ENCODE measurements at places on chromosomes 3 and 15.

- no peak for DNase-seq
Observed at GRCh38 chr3:643376-643775, 446.8 kb downstream of the CHL1 start.

DNA sequence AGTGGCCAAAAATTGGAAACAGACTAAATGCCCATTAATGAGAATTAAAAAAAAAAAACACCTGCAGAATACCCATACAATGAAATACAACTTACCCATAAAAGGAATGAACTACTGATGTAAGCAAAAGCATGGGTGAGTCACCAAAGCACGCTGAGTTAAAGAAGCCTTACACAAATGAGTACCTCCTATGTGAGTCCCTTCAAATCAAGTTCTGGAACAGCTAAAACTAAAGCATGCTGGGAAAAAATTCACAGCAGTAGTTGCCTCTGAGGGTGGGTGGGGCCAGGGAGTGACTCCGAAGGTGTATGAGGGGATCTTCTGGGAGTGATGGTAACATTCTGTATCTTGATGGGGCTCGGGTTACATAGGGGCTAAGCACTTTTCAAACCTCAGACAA, 11.4 kb downstream of the MYO5C start:
- DNase-seq: no peak

DNA sequence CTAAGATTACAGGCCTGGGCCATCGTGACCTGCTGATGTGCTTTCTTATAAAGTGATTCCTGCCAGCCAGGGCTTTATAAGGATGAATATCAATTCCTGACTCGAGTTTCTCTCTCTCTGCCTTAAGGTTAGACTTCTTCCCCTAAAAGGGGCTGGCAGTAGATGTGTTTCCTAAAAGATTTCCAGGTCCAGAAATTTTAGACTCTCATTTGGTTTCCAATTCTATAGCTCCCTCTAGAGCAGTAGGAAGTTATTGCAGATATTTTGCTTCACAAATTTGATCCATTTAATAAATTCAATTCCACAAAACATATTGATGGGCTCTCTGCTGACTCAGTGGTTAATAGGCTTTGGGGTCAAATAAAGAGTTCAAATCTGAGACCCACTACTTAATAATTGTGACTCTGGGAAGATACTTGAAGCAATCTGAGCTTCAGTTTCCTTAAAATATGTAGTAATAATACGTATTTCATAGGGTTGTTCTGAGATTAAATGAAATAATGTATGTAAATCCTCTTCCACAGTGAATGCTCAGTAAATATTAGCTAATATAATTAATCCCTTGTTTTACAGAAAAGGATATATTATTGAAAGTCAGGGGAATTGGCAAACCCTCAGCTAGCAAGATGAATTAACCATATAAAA, 2.1 kb downstream of the TRIM69 start:
- DNase-seq: peak; percentile 70

- DNase-seq: no peak
Observed at GRCh38 chr3:171744158-171744741, 66.0 kb downstream of the PLD1 start.

GRCh38 chr3:192077795-192078497, 617.0 kb downstream of the PYDC2 start:
- no peak for DNase-seq

DNA sequence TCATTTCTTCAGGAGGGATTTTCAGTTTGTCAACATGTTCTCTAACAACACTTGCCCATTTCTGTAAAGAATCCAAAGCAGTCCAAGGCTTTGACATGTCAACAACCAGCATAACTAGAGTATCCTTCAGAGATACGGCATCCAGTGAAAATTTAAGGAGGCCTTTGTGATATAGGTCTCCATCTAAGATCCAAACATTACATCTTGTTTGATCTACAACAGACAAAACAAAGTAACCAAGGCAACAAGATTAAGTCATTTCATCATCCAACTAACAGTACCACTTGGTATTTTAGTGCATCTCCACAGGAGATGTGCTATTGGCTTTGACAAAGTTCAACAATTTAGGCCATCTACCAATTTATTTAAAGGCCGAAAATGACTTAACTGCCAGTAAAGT, 25.8 kb downstream of the DYNC1LI1 start:
- no peak for DNase-seq

GRCh38 chr3:139937674-139938279, 2.8 kb downstream of the CLSTN2 start:
- peak; percentile 64 for DNase-seq

GRCh38 chr3:108124337-108125152, 33.7 kb upstream of the CD47 start:
- no peak for DNase-seq

- no peak for DNase-seq
Observed at GRCh38 chr3:157087373-157087772, 72.6 kb downstream of the CCNL1 start.

- DNase-seq: peak; percentile 45
Observed at GRCh38 chr3:43770426-43771103, 79.8 kb downstream of the ABHD5 start.

- DNase-seq: no peak
Observed at GRCh38 chr3:162597226-162597625, 1100.6 kb downstream of the OTOL1 start.

DNA sequence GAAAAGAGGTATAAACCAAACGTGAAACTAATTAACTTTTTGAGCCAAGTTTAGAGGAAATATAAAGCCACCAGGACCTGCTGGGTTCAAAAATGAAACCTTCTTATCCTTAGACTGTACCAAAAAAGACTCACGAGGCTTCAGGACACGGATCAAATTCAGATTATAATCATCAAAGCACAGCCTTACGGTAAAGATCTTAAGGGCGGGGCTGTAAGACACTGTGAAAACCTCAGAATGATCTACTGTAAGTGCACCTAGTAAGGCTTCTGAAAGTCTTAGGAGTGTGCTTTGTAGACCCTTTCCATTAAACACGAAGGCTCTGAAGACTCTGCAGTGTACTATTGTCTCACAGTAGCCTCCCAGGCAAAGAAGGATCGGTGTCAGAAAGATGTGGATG, 26.8 kb downstream of the TARS3 start:
- DNase-seq: no peak

DNA sequence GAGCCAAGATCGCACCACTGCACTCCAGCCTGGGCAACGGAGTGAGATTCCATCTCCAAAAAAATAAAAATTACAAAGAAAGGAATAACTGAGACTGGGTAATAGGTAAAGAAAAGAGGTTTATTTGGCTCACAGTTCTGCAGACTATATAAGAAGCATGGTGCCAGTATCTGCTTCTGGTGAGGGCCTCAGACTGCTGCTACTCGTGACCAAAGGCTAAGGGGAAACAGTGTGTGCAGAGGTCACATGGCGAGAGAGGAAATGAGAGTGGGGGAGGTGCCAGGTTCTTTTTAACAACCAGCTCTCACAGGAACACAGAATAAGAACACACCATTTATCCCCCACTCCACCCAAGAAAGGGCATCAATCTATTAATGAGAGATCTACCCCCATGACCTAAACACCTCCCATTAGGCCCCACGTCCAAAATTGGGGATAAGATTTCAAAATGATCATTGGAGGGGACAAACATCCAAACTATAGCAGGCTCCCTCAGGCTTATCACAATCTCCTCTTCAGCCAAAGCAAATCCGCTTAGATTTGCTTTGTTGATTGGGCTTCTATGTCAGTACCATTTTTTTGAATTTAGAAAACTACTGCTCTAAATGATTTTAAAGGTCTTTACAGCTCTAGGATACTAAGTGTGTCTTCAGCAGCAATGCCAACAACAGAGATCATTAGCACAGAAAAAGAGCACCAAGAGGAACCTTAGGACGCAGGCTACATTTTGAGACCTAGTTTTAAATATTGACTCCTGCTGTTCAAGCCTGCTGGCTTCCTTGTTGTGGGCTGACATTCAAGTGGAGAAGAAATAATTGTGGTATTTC, 84.2 kb upstream of the TBL1XR1 start:
- DNase-seq: no peak

DNA sequence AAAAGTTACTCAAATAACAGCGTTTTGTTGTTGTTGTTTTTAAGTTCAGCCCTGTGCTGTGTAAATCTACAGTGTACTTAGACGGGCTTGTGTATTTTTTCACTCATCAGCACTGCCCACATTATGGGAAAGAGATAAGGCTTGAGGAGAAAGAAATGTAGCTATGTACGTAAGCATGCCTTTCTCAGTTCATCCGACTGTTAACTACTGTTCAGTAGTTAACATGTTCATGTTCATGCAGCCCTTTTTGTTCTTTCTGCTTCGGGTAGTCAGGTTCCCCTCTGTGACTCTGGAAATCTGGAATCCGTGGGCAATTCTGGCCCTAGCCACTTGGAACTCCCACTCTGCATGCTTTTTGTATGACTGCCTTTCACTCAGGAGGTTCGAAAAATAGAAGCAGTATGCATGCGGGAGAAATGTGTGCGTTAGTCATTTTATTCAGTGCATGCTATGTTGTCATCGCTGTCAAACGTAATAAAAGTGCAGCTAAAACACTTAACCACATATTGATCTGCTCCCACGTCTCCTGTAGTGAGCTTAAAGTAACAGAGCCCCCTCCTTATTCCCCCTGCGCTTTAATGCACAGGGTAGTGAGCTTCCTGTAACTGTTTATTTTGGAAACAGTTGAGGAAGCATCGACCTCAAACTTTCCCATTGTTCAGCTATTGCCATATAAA, 283.1 kb upstream of the NR2F2 start:
- peak; percentile 66 for DNase-seq

- DNase-seq: no peak
Observed at GRCh38 chr3:158158969-158159368, 49.1 kb downstream of the RSRC1 start.

- no peak for DNase-seq
Observed at GRCh38 chr3:3305841-3306240, 126.3 kb upstream of the CRBN start.

- DNase-seq: no peak
Observed at GRCh38 chr3:143991713-143992112, 20.1 kb downstream of the DIPK2A start.

- peak; percentile 51 for DNase-seq
Observed at GRCh38 chr3:15606434-15606891, 4.9 kb downstream of the BTD start.

DNA sequence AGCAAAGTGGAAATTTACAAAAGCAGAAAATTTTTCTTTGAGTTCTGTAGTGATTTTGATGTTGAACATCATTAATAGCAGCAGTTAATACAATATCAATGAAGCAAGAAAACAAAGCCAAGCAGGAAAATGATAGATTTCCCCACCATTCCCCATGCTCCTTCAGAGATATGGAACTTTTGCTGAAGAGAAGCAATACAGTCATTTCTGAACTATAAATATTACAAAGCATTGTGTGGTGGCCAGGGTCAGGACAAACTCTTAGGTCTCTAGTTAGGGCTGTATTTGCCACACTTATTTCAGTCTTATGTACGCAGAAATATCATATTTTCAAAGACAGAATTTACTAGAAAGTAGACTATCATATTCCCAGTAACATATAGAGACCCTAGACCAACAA, 88.8 kb upstream of the P3H2 start:
- no peak for DNase-seq

GRCh38 chr3:69094467-69095205, 9.9 kb downstream of the ARL6IP5 start:
- no peak for DNase-seq

DNA sequence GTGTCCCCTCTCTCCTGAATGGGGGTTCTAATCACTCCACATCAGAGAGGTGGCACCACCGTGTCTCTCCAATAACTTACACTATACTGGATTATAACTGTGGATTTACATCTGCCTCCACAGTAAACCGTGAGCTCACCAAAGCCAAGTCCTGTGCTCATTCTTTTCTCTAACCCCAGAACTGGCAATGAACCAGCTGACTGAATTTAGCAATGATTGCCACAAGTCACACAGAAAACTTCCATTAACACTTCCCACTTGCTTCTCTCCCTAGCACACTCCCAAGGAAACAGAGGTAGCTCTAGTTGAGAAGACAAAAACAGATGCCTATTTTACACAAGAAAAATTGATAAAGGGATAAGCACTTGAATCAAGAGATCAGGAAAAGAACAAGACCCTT, 361.3 kb downstream of the ULK4 start:
- no peak for DNase-seq

GRCh38 chr3:32436816-32437189, 45.1 kb downstream of the CMTM7 start:
- DNase-seq: no peak

GRCh38 chr3:171994646-171995428, 44.5 kb upstream of the FNDC3B start:
- no peak for DNase-seq

GRCh38 chr3:10437995-10438901, 67.1 kb downstream of the ATP2B2 start:
- peak; percentile 21 for DNase-seq

GRCh38 chr3:170709046-170709445, 123.2 kb upstream of the SLC7A14 start:
- DNase-seq: no peak

DNA sequence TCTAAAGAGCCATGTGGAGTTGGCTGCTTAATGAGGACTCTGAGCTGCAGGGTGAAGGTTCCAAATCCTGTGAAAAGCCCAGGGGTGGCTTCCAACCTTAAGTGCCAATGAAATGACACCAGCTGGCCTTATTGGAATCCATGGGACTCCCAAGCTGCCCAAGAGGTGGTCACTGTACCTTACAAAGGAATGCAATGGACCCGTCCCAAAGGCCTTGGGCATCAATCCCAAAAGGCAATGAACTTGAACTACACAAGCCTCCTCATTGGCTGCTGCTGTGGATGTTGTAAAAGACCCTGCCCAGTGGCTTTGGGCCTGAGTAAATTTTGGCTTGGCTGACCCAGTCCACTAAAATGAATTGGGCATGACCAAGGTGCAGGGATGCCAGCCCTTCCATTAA, 129.3 kb downstream of the WNT5A start:
- DNase-seq: no peak

- no peak for DNase-seq
Observed at GRCh38 chr15:89089316-89090230, 1.3 kb downstream of the ABHD2 start.

GRCh38 chr3:34886443-34886842, 752.9 kb upstream of the ARPP21 start:
- no peak for DNase-seq

DNA sequence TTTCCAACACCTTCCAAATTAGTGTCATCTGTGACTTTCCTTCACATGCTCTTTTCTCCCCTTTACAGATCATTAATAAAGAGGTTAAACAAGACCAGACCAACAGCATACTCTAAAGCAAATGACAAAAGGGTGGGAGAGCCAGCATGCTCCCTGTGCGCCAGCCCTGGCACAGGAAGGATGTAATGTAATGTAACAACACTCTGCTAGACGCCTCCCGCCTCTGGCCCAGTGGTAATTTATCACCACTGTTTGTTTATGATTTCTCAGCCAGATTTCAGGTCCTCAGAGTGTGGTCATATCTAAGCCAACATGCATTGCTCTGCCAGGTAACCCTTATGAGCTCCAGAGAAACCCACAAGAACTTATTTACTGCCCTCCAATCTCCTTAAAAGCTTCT, 189.5 kb upstream of the WNT5A start:
- DNase-seq: no peak

- peak; percentile 47 for DNase-seq
Observed at GRCh38 chr15:51751697-51752683, 593 bp downstream of the TMOD2 start.

GRCh38 chr15:98154863-98155262, 194.4 kb downstream of the ARRDC4 start:
- no peak for DNase-seq
